Left renal pelvis (tissue), 4 donors: ENCODE measurements at places on chromosomes 3 and 15. TPM values are rescaled to one million over a fixed set of nuclear protein-coding genes. Genes with fewer than 3 reads are reported as not detected.

GRCh38 chr15:36653851-36654250, 74.4 kb downstream of the CDIN1 start:
- no peak for DNase-seq

- no peak for DNase-seq
These were observed 57.6 kb downstream of the BOC start for GRCh38 chr3:113268942-113269341.

DNA sequence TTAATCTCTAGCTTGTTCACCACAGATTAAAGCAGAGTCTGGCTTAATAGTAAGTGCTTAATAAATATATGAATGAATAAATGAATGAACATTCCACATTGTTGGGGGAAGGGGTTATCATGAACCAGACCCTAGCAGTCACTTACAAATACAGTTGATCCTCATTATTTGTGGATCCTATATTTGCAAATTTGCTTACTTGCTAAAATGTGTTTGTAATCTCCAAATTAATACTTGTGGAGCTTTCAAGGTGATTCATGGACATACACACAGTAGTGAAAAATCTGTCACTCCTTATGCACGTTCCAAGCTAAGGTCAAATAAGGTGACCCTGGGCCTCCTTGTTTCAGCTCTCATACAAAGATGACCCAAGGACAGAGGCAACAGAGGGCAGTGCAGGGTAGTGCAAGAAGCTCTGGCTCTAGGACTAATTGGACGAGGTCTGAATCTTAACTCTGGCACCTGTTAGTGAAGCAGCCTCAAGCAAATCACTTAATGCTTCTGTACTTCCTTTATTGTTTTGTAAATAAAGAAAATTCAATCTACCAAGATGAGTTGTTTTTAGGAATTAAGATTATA, 112.8 kb upstream of the C2CD4B start:
- DNase-seq, result no peak

DNA sequence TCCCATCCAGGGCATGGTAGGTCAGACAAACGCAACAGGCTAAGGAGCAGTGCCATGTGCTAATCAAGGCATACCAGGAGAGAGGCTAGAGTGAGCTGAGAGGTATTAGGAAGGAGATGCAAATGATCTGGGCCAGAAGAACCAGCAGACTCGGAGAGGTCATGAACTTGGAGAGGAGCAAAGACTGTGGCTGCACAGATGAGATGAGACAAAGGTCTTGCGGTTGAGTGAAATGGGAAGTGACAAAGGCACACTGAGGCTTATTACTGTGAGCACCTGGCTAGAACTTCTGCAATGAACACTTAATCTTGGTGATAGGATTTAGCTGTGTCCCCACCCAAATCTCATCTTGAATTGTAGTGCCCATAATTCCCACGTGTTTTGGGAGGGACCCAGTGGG, 380.2 kb downstream of the ULK4 start:
- DNase-seq, result no peak

Gene LRRC31
- polyA plus RNA-seq, result 0.32 TPM

GRCh38 chr3:195746346-195746745, 25.6 kb downstream of the MUC20 start:
- no peak for DNase-seq

DNA sequence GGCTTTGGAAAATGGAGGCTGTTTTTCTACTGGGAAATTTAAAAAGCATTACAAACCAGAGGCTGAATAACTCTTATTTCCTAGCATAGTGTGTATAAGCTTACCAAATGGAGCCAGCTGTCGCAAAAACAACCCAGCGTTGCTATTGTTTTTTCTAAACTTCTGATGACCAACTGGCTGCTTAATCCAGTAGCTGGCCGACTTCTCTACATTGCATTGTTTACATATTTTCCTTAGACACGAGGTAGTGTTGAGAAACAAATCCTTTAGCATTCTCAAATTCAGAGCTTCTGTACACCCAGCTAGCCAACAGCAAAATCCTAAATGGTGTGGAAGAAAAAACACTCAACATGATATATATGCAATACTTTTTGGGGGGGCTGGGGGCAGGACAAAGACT, 161.0 kb upstream of the ADAMTS9 start:
- peak; percentile 50 for DNase-seq

Gene CFAP20DC
- 4.4 TPM for polyA plus RNA-seq
